Smooth muscle cell of trachea (primary cell): ENCODE measurements at places on chromosomes 13 and 19. TPM values are rescaled to one million over a fixed set of nuclear protein-coding genes. Genes with fewer than 3 reads are reported as not detected.

The ZNF681 gene
- 0.50 and 0.87 TPM in 2 replicates for total RNA-seq

The FXYD3 gene
- total RNA-seq = not detected in 2 replicates

The ZNF813 gene
- total RNA-seq = 3.1 and 3.5 TPM in 2 replicates

The PLIN5 gene
- not detected in 2 replicates for total RNA-seq

The SELENOV gene
- 0.33 TPM in 1 of 2 replicates, not detected in the other for total RNA-seq

The PSG2 gene
- total RNA-seq = 0.50 TPM in 1 of 2 replicates, not detected in the other

The CRX gene
- not detected in 2 replicates for total RNA-seq

The C13orf42 gene
- not detected in 2 replicates for total RNA-seq

The ZNF563 gene
- total RNA-seq = 4.1 and 4.8 TPM in 2 replicates

The SPACA4 gene
- not detected in 2 replicates for total RNA-seq

The ZNF583 gene
- total RNA-seq = 5.7 and 5.8 TPM in 2 replicates
